Body of pancreas (tissue), 4 donors: ENCODE measurements at places on chromosomes 16 and 17. TPM values are rescaled to one million over a fixed set of nuclear protein-coding genes. Genes with fewer than 3 reads are reported as not detected.

The GCGR gene
- 5.3 TPM for total RNA-seq

The NLE1 gene
- total RNA-seq = 17.9 TPM

The C17orf100 gene
- total RNA-seq = 3.3 TPM

The RAB11FIP4 gene
- total RNA-seq = 37.2 TPM
